ENCODE measurements at places on chromosomes 7 and 10.

- no peak for DNase-seq
Observed at GRCh38 chr10:83954193-83954799, 185.0 kb upstream of the GHITM start.

GRCh38 chr7:124459101-124460055 lies 306.2 kb downstream of the GPR37 start:
- DNase-seq, result peak; percentile 27

GRCh38 chr10:116984202-116984990 lies 20.6 kb downstream of the SHTN1 start:
- no peak for DNase-seq

DNA sequence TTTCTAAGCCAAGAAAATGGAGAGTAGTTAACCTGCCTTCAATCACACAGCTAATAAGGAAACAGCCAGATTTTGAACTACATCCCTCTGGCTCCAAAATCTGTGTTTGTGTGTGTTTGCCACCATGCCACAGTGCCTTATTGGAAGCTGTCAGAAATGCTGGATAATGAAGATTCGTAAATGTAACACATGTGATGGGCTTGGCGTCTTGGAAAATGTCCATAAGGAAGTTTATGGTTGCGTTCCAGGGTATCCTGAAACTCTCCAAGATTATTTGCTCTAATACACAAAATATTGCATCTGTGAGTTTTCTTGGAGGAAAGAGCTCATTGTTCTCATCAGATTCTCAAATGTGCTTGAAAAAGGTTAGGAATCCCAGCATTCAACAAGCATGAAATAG lies 22.7 kb downstream of the MYOF start:
- no peak for DNase-seq

DNA sequence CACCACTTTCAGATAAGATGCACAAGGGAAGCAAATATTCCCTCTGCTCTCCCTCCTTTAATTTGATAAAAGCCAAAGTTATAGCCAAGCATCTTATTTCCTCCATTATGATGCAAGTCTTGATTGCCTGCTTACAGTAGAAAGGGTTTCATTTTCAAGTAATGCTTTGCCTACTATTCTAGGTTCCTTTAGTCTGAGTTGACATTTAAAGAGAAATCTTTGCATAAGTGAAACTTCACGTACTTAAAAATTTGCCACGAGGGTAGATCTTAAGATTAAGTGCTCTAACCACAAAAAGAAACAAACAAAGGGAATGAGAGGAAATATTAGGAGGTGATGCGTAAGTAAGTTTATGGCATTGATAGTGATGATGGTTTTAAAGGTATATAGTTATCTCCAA lies 78.1 kb upstream of the VWDE start:
- DNase-seq, result no peak

DNA sequence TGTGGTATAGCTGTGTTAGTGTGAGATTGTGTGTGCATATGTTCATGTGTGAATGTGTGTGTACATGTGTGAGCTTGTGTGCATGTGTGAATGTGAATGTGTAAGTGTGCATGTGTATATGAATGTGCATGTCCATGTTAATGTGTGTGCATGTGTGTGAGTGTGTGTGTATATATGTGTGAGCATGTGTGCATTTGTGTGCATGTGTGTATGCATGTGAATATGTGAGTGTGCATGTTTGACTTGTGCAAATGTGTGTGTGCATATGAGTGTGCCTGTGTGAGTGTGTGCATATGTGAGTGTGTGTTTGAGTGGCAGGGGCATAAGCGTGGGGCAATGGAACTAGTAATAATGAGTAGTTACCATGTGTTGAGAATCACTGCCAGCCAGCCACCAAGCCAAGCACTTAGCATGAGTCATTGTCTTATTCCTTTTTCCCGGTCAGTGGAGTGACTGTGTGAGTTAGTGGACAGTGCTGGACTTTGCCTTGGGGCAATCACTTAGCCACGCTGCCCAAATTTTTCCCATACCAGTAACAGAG lies 46.3 kb upstream of the SHH start:
- peak; percentile 52 for DNase-seq

- DNase-seq, result no peak
Observed at GRCh38 chr10:115328331-115328730, 235.2 kb downstream of the ATRNL1 start.

GRCh38 chr7:50358041-50358705 lies 53.7 kb downstream of the IKZF1 start:
- no peak for DNase-seq

DNA sequence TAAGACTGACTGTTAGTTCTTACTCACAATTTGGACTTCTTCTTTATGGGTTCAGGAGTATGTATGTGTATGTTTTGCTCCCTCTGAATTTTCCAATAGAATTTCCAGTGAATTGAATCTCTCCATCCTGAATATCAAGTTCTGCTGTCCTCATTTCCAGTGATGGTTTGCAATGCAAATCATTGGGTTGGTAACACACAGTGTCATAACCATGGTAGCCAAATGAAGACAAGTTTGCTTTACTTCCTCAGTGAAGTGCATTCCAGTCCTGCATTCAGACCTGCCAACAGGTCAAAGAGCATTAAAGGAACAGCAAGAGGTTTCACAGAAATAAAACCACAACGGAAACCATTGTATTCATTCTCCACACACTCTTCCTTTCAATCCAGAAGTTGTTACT lies 15.2 kb downstream of the ITPRID1 start:
- no peak for DNase-seq

DNA sequence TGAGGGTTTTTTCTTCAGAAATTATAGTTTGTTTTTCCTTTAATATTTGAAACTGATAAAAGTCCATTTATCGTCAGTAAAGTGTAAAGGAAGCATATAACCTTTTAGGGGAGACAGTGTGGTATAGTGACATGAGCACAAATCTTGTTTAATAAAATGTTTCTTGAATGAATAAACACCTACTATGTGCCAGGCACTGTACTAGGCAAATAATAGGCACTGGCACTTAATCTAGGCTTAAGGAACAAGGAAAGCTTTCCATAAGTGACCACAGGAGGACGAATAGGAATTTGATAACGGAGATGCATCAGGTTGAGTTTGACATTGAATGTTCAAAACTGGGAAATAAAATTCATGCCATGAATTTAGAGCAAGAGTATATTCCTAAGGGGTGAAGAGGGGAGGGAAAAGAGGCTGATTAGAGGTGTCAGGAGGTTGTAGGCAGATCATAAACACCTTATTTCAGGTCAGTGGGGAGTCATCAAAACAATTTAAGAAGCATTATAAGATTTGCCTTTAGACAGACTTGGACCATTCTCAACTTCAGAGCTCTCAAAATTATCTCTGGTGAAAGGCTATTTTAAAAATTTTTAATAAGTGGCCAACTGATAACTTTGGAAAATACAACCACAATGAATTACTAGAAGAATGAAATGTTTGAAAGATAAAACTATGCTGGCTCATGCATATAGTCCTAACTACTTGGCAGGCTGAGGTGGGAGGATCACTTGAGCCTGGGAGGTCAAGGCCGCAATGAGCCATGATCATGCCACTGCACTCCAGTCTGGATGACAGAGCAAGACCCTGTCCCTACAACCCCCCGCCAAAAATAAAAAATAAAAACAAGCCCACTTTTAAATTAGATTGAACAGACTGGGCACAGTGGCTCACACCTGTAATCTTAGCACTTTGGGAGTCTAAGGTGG lies 22.4 kb downstream of the RALA start:
- DNase-seq, result no peak

DNA sequence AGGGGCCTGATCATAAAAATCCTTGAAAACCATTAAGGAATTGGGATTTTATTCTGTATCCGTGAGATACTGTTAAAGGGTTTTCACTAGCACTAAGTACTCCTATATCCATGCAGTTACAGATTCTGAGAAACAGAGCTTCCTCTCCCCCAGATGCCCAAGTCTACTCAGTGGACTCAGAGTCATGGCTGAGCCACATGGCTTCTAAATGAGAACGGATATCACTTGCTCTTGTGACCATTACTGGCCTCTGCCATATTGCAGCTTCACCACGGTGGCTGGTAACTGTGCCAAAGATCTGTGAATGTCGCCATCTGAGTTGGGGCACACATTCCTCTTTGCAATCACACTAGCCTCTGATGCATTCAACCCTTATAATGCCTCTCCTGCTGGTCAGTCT lies 42.0 kb upstream of the PALS2 start:
- no peak for DNase-seq

- no peak for DNase-seq
Observed at GRCh38 chr7:4226524-4226882, 455.6 kb upstream of the FOXK1 start.

DNA sequence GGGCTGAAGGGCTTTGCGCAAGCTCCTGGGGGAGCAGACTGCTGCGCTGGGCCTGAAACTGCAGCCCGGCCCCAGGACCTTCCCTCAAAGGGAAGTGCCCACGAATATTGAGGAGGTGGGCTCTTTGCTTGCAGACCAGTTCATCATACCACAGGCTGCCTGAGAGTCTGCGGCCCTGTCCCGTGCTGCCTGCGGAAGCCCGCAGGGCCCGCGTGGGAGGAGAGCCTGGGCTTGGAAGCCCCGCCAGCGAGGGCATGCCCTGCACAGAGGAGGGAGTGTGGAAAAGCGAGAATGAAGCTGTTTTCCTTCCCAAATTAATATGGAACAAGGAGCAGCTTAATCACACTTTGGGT lies 83.6 kb upstream of the MKI67 start:
- no peak for DNase-seq

DNA sequence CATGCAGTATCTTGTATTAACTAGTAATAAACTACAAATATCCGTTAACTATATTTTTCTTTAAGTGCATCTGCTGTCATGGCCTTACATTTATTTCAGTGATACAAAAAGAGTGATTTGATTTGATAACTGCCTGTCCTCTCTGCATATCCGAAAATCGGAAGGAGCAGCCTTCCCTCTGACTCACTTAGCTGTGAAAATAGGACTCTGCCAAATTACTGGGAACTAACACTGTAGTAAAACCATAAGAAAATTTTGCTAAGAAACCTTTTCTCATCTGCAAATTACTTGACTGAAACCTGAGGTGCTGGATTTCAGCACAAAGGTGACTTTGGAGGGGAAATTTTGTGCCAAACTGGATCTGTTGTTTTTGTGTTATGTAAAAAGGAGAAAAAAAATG lies 176.6 kb upstream of the MKLN1 start:
- no peak for DNase-seq

GRCh38 chr7:40551685-40552576 lies 417.1 kb downstream of the SUGCT start:
- DNase-seq, result peak; percentile 58

GRCh38 chr7:27808626-27809025 lies 68.7 kb downstream of the TAX1BP1 start:
- DNase-seq, result peak; percentile 35

DNA sequence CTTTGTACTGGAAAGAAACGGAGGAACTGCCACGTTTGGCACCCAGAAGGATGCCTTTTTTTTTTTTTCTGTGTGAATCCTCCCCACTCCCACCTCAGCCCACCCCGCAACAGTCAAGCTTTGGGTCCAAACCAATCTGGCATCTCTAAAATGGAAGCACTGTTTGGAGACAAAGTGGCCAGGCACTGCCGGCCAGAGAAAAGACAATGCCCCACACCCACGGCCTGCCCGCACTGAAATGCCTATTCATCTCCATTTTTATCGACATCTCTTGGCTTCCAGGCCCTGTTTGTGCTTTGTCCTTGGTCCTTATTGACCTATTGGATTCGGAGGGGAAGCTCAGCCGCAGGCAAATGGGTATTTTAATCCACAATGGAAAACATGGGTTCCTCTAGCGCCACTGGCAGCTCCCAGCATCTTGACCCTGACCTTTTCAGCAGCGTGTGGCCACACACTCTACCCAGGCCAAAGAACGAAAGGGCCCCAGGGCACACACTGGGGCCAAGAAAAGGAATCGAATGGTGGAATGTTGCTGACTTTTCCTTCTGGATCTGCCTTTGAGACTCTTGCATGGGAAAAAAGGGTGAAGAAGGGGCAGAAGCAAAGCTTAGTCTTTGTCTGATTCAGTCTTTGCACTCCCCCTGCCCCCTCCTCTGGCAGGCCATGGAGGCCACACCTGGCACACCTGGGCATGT lies 162.6 kb upstream of the CDCA7L start:
- DNase-seq, result no peak

DNA sequence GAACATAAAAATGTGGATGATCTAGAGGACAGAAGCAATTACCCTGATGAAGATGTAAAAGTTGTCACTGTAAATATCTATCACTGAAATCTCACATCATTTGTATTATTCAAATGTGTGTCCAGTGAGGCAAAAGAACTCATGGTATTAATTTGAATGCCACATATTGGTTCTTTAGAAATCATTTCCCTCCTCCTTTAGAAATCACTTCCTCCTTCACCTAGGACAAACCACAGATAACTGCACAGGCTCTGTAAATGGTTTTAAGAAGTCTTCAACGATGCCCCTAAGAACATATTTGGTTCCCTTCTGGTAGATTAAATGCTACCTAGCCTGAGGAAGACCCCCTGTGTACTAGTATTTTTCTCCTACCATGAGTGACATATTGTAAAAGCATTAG lies 33.1 kb upstream of the ZNF518A start:
- no peak for DNase-seq

GRCh38 chr7:80244206-80244916 lies 109.7 kb downstream of the GNAI1 start:
- DNase-seq, result no peak

DNA sequence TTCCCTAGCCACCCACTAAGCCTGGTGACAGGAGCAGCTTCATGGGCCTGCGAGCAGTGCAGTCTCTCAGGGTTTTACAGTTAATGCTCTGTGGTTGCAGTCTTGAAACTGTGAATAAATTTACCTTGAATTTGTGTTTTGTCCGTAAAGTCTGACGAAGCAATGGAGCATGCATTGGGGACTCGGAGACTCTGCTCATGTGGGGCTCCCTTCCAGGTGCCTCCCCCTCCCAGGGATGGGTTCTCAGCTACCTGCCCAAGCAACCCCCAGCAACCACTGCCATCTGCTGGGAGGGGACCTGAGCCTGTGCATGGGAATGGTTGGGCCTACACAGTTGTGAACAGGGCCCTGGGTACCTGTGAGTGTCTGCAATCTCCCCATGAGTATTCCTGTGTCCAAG lies 36.3 kb upstream of the IKZF1 start:
- DNase-seq, result no peak

DNA sequence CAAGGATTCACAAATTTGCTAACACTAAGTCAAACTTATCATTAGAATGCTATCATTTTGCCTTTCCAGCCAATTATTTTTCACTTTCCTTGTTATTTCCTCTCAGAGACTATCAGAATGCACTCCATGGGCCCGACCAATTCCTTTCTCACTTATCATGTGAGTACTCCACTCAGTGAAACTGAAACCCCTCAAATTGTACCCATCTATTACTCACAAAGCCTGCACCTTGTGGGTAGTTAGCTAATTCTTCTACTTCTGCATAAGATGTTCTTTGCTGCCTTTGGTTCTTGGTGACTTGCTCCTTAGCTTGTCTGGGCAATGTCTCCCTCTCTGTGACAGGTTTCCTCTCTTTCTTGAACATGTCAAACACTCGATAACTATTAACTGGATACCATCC lies 35.2 kb upstream of the MBL2 start:
- no peak for DNase-seq

- no peak for DNase-seq
Observed at GRCh38 chr10:79490400-79491142, 21.8 kb upstream of the EIF5AL1 start.

Measured in RCC 7860 (cell line).